IMR-90 (cell line): ENCODE measurements at places on chromosomes 13 and 19. TPM values are rescaled to one million over a fixed set of nuclear protein-coding genes. Genes with fewer than 3 reads are reported as not detected.
A peak's percentile ranks its signal among the peaks of the same experiment; 100 is the strongest.

DNA sequence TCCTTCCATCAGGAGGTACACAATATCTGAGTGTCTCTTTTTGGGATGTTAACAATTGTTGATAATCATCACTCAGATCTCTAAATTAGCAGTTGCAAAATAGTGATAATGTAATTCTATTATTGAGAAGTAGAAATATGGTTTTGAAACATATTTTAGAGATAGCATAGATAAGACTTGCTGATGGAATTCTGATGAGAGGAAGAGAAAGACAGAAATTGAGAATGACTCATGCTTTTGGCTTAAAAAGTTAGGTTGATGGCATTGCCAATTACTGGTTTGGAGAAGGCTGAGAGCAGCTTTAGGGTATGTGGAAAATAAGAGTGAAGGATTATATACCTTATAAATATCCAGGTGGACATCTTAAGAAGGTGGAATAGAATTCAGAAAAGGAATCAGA lies 106.4 kb upstream of the EDNRB start:
- DNase-seq = no peak
- no peaks in the 10 kb centered on the region for H3K4me1 ChIP-seq

DNA sequence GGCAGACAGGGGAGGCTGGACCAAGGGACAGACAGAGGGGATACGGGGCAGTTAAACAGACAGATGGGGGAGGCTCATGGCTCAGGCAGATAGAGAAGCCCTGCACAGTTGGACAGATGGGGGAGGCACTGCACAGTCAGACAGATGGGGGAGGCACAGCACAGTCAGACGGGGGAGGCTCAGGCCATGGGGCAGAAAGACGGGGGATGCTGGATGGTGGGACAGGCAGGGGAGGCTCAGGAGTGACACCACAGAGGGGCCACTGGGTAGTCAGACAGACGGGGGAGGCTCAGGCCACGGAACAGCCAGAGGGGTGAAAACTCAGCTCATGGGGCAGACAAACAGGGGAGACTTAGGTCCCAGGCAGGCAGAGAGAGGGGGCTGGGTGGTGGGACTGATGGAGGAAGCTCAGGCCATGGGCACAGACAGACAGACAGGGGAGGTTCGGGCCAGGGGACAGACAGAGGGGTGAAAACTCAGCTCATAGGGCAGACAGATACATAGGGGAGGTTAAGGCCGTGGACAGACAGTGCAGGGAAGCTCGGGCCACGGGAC lies 886 bp downstream of the MFSD12 start:
- no peak for DNase-seq
- no peaks in the 10 kb centered on the region for H3K36me3 ChIP-seq
- H3K27ac ChIP-seq = peak overlapping the region; percentile 60; the same call in 1 of the 2 replicates
- peak overlapping the region; percentile 95 for H3K4me3 ChIP-seq
- H3K27me3 ChIP-seq = no peaks in the 10 kb centered on the region
- H3K4me1 ChIP-seq = peaks cover 16% of the 10 kb centered on the region

GRCh38 chr13:31236211-31236786 lies 36.5 kb downstream of the B3GLCT start:
- no peak overlapping the region for H3K27ac ChIP-seq
- no peaks in the 10 kb centered on the region for H3K36me3 ChIP-seq
- DNase-seq = peak; percentile 54
- no peaks in the 10 kb centered on the region for H3K4me1 ChIP-seq

DNA sequence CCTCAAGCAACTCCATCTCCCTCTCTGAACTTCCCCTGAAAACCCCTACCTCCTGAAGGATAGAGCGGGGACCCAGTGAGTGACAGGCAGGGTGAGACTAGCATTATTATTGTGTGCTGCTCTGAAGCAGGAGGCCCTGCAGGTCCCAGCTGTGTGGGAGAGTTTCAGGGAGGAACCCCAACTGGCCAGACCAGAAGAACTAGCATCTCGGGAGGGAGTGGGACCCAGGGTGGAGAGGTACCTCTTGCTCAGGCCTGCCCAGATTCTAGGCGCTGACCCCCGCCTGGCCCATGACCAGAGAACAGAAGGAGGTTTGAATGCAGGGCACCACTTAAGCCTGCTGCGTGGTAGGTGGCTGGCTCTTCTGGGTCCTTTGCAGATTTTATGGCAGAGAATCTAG lies 5.7 kb upstream of the LYPD3 start:
- H3K4me1 ChIP-seq = peaks cover 20% of the 10 kb centered on the region
- no peak for DNase-seq
- H3K4me3 ChIP-seq = no peak overlapping the region
- no peak overlapping the region for H3K27ac ChIP-seq
- H3K36me3 ChIP-seq = no peaks in the 10 kb centered on the region

DNA sequence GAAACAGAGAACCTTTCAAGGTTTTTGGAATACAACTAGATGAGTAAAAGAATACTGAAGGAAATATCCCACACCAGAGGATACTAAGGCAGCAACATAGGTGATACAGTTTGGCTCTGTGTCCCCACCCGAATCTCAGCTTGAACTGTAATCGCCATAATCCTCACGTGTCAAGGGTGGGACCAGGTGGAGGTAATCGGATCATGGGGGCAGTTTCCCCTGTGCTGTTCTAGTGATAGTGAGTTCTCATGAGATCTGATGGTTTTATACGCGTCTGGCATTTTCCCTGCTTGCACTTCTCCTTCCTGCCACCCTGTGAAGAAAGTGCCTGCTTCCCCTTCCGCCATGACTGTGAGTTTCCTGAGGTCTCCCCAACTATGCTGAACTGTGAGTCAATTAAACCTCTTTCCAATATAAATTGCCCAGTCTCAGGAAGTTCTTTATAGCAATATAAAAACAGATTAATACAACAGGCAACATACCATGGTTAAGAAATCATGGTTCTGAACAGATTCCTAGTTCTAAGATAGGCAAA lies 97.0 kb downstream of the ABCC4 start:
- no peak for DNase-seq
- H3K27ac ChIP-seq = no peak overlapping the region
- H3K4me3 ChIP-seq = no peak overlapping the region
- H3K4me1 ChIP-seq = no peaks in the 10 kb centered on the region
- H3K36me3 ChIP-seq = peaks cover 61% of the 10 kb centered on the region
- no peaks in the 10 kb centered on the region for H3K27me3 ChIP-seq

GRCh38 chr19:41308450-41309179 lies 1.4 kb upstream of the CCDC97 start:
- H3K4me1 ChIP-seq = peaks cover 7% of the 10 kb centered on the region
- peak overlapping the region; percentile 34 for H3K27ac ChIP-seq
- H3K4me3 ChIP-seq = no peak overlapping the region
- peaks cover 49% of the 10 kb centered on the region for H3K36me3 ChIP-seq

DNA sequence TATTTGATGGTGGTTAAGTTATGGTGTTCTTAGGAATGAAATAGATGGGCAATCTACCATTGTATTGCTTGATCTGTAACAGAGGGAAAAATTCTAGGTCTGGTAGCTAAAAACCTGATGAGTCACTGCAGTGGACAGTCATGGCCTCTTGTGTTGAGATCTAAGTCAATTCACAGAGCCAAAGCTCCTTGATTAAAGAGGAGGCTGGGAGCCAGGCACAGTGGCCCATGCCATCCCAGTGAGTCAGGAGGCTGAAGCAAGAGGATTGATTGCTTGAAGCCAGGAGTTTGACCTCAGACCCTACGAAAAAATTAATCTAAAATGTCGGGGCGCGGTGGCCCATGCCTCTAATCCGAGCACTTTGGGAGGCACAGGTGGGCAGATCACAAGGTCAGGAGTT lies 67.1 kb upstream of the KPNA3 start:
- no peaks in the 10 kb centered on the region for H3K36me3 ChIP-seq
- H3K4me3 ChIP-seq = no peak overlapping the region
- H3K27me3 ChIP-seq = no peaks in the 10 kb centered on the region
- peak overlapping the region; percentile 83 for H3K27ac ChIP-seq

DNA sequence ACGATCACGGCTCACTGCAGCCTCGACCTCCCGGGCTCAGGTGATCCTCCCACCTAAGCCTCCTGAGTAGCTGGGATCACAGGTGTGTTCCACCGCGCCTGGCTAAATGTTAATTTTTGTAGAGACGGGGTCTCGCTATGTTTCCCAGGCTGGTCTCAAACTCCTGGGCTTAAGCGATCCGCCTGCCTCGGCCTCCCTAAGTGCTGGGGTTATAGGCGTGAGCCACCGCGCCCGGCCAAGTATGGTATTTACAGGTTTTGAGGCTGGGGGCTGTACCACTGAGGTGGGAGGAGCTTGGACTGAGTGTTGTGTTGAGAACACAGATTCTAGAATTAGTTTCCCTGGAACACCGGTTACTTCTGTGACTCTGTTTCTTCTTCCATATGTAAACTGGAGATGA lies 452 bp upstream of the PPM1N start:
- no peaks in the 10 kb centered on the region for H3K4me1 ChIP-seq
- H3K4me3 ChIP-seq = no peak overlapping the region
- DNase-seq = no peak
- H3K36me3 ChIP-seq = no peaks in the 10 kb centered on the region
- H3K27me3 ChIP-seq = peaks cover 6% of the 10 kb centered on the region; the same call in 1 of the 2 replicates

The PGLYRP1 gene
- total RNA-seq = not detected in 2 replicates

The LHB gene
- not detected in 2 replicates for total RNA-seq

The HIPK4 gene
- total RNA-seq = 0.18 and 0.28 TPM in 2 replicates

The CDC37 gene
- total RNA-seq = 209 and 248 TPM in 2 replicates
